Mesenchymal stem cell (in vitro differentiated cells and primary cell): ENCODE measurements at places on chromosomes 7 and 10.

- DNase-seq: no peak
These were observed 39.5 kb upstream of the ITGA8 start for GRCh38 chr10:15759265-15759664.

DNA sequence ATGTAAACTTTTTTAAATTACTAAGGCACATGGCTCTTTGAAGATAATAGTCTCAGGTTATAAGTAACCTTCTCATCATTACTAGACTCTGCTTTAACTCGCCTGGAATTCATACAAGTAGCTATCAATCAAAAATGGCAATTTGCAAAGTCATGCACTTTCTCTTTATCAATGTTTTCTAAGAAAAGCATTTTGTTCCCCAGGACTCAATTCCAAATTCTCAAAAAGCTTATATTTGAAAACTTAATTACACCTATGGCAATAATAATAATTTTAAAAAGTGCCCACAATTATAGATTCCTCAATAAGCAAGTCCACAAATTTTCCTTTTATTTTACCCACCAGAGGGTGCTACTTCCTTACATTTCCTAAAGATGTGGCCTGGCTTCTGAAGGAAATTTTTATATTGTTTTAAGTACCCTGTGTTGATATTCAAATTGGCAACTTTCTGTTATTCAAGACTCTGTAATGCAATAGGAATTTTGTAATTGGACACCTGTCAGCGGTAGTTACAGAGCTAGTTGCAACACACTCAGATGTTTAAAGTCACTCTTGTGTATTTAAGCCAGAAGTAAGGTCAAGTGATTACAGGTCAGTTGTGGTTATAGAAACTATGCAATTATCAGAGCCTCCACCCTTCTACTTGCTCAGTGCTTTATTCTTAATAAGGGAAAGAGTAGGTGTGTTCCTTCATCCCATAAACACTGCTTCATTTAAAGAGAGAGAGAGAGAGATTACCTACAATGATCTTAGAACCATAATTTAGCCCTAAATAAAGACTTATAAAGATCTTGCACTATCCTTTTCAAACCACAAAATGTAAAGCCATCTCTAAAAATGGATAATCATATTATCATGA lies 47.1 kb upstream of the HYAL4 start:
- DNase-seq: peak; percentile 79

DNA sequence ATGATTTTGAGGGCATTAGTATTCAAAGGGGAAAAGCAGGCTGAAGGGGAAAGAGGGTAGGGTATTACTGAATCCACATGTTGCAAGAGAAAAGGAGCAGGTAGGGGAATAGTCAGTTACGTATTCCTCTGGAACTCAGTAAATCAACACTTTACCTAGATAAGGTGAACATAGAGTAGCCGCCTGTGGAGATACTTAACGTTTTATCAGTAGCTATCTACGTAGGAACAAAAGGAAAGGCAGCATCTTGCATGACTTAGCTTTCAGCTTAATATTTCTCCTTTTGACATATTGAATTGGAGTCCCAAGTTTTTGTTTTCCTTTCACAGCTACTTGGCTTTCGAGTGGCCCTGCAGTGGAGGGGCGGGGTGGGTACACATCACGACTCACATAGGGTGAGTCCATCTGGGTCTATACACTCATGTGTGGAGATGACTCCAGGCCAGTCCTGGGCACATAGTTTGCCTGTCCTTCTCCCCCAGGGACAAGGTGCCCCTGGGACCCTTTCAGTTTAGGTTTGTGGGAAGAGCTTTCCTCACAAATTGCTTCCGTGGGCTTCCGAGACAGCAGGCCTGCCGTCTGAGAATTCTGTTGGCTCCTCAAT lies 48.1 kb downstream of the CCNY start:
- DNase-seq: no peak

DNA sequence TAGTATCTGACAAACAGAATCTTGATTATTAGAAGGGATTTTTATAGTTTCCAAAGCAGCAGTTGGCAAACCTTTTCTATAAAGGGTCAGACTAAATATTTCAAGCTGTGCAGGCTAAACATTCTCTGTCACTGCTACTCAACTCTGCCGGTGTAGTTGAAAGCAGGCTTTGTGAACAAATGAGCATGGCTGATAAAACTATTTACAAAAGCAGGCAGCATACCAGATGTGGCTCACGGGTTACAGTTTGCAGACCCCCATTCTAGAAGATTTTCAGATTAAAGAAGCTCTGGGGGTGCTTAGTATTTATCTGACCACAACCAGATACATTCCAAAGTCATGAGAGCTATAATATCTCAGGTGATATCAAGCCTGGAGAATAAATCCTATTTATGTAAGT lies 1017.5 kb downstream of the SORCS1 start:
- DNase-seq: no peak

GRCh38 chr7:73770002-73770859 lies at the start of gene CLDN3:
CLDN3 (minus strand) TSS chr7:73770270; CDS start chr7:73770049, 221 bp downstream.
- no peak for DNase-seq

GRCh38 chr10:33134011-33134751 lies 176.2 kb upstream of the ITGB1 start:
- DNase-seq: peak; percentile 85
